ENCODE measurements at places on chromosomes 5 and 9. TPM values are rescaled to one million over a fixed set of nuclear protein-coding genes. Genes with fewer than 3 reads are reported as not detected.

Gene CBY3
- total RNA-seq, result 0.51 TPM

GRCh38 chr5:155906046-155906445, 420.9 kb upstream of the SGCD start:
- no peak for DNase-seq

DNA sequence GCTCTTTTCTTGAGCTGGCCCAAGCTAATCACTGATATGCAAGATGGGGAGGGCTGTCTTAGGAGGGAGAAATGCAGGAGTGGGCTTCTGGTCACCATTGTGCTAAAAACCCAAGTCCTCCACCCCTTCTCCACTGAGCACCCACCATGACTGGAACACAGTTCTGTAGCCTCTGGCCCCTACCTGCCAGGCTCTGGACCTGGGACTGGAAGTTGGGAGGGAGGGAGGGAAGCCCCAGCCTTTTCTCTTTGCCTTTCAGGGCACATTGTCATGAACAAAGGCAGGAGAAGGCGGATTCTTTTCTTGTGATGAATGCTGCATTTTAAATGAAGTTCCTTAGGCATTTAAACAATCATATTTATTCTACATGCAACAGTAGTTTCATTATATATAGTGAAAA, 559.1 kb upstream of the TRPC7 start:
- no peak for DNase-seq

GRCh38 chr5:115586525-115587146, 15.6 kb downstream of the TICAM2 start:
- no peak for DNase-seq

- no peak for DNase-seq
Measured at GRCh38 chr5:97547999-97548738, 365.1 kb upstream of the RIOK2 start.

- peak; percentile 81 for DNase-seq
Measured at GRCh38 chr9:137095664-137096517, 9.1 kb downstream of the MAN1B1 start.

GRCh38 chr5:90947667-90948066, 389.1 kb downstream of the ADGRV1 start:
- DNase-seq, result no peak

DNA sequence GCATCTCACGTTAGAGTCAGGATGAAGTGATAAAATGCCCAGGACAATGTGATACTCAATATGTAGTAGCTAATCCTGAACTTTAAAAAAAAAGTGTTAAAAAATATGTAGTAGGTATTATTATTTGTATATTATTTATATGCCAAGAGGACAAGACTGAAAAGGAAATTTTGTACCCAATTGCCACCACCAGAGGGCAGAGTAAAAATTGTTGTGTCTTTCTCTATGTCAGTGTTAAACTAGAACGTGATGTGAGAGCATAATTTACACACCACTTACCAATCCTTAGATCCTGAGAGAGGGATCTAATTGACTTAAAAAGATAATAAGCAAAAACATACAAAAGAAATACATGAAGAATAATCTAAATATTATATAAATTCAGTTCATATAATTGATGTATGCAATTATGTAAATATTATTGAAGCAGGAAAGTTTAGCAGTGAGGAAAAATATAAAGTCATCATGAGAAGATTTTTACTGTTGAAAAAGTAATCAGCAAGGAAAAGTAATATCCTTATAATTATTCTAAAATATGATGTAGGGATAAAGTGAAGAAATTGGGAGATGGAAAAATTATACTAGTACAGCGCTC, 288.9 kb downstream of the RAB3C start:
- no peak for DNase-seq

- DNase-seq, result no peak
Measured at GRCh38 chr5:157801-158200, 33.5 kb upstream of the LRRC14B start.
